Liver (tissue), 10 donors: ENCODE measurements at places on chromosomes 6 and 20. TPM values are rescaled to one million over a fixed set of nuclear protein-coding genes. Genes with fewer than 3 reads are reported as not detected.

Gene PRPH2
- 0.08 TPM for total RNA-seq

Gene OPN5
- total RNA-seq: not detected

Gene VIP
- total RNA-seq: 0.33 TPM

Gene TINAG
- not detected for total RNA-seq

Gene GTSF1L
- total RNA-seq: not detected

DNA sequence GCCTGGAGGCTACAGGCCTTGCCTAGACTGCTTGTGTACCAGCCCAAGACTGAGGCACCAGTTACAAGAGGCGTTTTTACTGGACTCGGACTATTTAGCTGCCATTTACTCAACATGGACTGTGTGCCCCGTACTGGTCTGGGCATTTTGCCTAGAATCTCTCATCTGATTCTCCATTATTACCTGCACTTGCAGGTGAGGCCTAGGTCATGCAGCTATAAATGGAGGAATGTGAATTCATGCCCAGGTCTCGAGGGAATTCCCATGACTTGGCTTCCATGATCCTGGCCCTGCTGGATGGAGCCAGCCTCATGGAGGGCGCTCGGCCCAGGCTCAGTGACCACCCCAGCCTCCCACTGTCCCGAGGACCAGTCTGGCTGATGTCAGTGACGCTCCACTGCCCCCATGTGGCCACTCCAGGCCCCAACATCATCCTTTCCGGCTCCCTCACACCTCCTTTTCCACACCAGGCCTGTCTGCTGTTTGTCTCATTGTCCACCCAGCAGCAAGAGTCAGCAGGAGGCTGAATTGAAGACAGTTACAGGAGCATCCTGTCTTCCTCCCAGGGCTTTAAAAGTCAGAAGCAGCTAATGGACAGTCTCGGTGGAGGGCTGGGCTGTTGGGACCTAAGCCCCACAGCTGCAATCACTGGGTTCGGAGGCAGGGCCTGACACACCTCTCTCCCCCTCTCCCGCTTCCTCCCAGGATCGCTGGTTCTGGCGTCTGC is 8.7 kb downstream of the MMP24OS start:
- DNase-seq: peak; percentile 70
- H3K36me3 ChIP-seq: peaks cover 16% of the 10 kb centered on the region
- no peak overlapping the region for H3K4me3 ChIP-seq
- H3K27ac ChIP-seq: peak overlapping the region; percentile 21
- peaks cover 6% of the 10 kb centered on the region for H3K4me1 ChIP-seq

GRCh38 chr20:54122189-54122588 is 51.6 kb downstream of the CYP24A1 start:
- no peak overlapping the region for H3K27ac ChIP-seq
- no peaks in the 10 kb centered on the region for H3K27me3 ChIP-seq
- no peaks in the 10 kb centered on the region for H3K4me1 ChIP-seq

GRCh38 chr6:149340200-149340599 is 22.7 kb downstream of the TAB2 start:
- H3K27me3 ChIP-seq: no peaks in the 10 kb centered on the region
- no peak overlapping the region for H3K27ac ChIP-seq
- H3K4me3 ChIP-seq: no peak overlapping the region
- no peaks in the 10 kb centered on the region for H3K36me3 ChIP-seq
- DNase-seq: no peak

- H3K4me3 ChIP-seq: peak overlapping the region; percentile 14
- no peaks in the 10 kb centered on the region for H3K36me3 ChIP-seq
- H3K27me3 ChIP-seq: no peaks in the 10 kb centered on the region
- no peak for DNase-seq
These were observed 1.6 kb downstream of the CEP43 start for GRCh38 chr6:167000759-167001158.

- no peak for DNase-seq
- H3K27me3 ChIP-seq: no peaks in the 10 kb centered on the region
- no peaks in the 10 kb centered on the region for H3K36me3 ChIP-seq
- no peak overlapping the region for H3K4me3 ChIP-seq
- peak overlapping the region; percentile 94 for H3K27ac ChIP-seq
These were observed 32.8 kb downstream of the KCNK17 start for GRCh38 chr6:39281312-39281980.

GRCh38 chr20:8376940-8377339 is 244.9 kb downstream of the PLCB1 start:
- H3K36me3 ChIP-seq: no peaks in the 10 kb centered on the region
- no peak overlapping the region for H3K4me3 ChIP-seq
- H3K27me3 ChIP-seq: no peaks in the 10 kb centered on the region
- no peaks in the 10 kb centered on the region for H3K4me1 ChIP-seq

- no peak overlapping the region for H3K27ac ChIP-seq
- no peaks in the 10 kb centered on the region for H3K27me3 ChIP-seq
- no peaks in the 10 kb centered on the region for H3K36me3 ChIP-seq
- DNase-seq: no peak
- H3K4me3 ChIP-seq: no peak overlapping the region
- no peaks in the 10 kb centered on the region for H3K4me1 ChIP-seq
These were observed 9.4 kb upstream of the RIN2 start for GRCh38 chr20:19748681-19749080.

DNA sequence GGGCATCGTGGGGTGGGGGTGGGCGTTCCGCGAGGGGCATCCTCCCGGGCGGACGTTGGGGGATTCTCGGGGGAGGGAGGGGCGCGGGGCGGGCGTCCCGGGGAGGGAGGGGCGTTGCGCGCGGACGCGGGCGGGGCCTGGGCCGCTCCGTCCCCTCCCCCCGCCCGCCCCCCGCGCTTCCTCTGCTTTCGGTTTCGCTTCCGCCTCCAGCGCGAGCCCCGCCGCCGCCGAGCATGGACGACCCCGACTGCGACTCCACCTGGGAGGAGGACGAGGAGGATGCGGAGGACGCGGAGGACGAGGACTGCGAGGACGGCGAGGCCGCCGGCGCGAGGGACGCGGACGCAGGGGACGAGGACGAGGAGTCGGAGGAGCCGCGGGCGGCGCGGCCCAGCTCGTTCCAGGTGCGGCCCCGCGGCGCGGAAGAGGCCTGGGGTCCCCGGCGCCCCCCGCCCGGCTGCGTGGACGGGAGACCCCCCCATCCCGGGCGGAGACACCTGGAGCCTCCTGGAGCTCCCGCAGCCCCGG is at the start of gene OGFR:
TSS of gene OGFR (plus strand) at position 209 of the 528 bp plus-strand sequence. CDS start at position 234, 25 bp downstream.
- peak; percentile 74 for DNase-seq
- H3K27me3 ChIP-seq: no peaks in the 10 kb centered on the region
- peak within 1 kb of the TSS; percentile 96 for H3K27ac ChIP-seq
- peak within 1 kb of the TSS; percentile 83 for H3K4me3 ChIP-seq

- no peak overlapping the region for H3K4me3 ChIP-seq
- DNase-seq: no peak
- H3K27ac ChIP-seq: no peak overlapping the region
These were observed 180.6 kb upstream of the ZFP64 start for GRCh38 chr20:52372169-52372568.

DNA sequence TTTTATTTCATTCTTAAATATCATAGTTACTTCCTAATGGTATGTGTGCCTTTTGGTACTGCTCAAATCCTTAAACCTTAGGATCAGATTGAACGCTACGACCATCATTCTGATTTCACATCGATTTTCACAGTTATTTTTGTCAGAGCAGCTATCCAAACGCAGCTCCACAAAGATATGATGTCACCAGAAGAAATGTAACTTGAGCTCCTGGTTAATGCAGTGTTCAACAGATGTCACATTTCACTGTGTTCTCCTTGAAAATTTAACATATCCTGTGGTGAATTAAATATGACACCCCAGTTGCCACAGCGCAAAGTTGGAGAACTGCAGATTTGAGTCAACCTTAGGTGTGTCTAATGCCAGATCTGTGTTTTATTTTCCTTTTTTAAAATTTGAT is 81.4 kb downstream of the CTNNBL1 start:
- H3K36me3 ChIP-seq: no peaks in the 10 kb centered on the region
- H3K4me1 ChIP-seq: no peaks in the 10 kb centered on the region
- no peaks in the 10 kb centered on the region for H3K27me3 ChIP-seq
- no peak overlapping the region for H3K27ac ChIP-seq
- H3K4me3 ChIP-seq: no peak overlapping the region

DNA sequence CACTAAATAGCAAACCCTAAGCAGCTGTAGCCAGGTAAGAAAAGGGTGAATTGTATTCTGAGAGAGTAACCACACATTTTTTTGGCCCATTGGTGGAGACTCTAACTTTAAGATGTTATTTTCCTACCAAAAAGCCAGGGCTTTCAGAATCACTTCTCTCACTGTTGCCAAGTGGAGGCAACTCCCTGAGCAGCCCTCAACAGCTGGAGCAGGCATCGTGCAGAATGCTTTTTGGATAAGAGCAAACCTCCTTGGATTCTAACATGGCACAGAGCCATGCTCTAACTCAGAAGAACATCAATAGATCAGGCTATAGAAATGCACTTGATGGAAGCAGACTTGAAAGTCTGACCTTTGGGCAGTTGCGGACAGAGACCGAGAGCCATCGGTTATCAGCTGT is 722.2 kb upstream of the CHD6 start:
- no peak overlapping the region for H3K4me3 ChIP-seq
- DNase-seq: no peak
- H3K27ac ChIP-seq: no peak overlapping the region
- no peaks in the 10 kb centered on the region for H3K27me3 ChIP-seq
- H3K36me3 ChIP-seq: no peaks in the 10 kb centered on the region
- no peaks in the 10 kb centered on the region for H3K4me1 ChIP-seq

- H3K27ac ChIP-seq: peak overlapping the region; percentile 18
- no peaks in the 10 kb centered on the region for H3K27me3 ChIP-seq
These were observed 53.9 kb upstream of the TAGAP start for GRCh38 chr6:159098636-159099106.

- H3K4me1 ChIP-seq: peaks cover 2% of the 10 kb centered on the region
- no peaks in the 10 kb centered on the region for H3K27me3 ChIP-seq
- peak; percentile 67 for DNase-seq
- H3K27ac ChIP-seq: peak overlapping the region; percentile 94
- peak overlapping the region; percentile 78 for H3K4me3 ChIP-seq
These were observed 903 bp downstream of the CNKSR3 start for GRCh38 chr6:154509421-154510143.

DNA sequence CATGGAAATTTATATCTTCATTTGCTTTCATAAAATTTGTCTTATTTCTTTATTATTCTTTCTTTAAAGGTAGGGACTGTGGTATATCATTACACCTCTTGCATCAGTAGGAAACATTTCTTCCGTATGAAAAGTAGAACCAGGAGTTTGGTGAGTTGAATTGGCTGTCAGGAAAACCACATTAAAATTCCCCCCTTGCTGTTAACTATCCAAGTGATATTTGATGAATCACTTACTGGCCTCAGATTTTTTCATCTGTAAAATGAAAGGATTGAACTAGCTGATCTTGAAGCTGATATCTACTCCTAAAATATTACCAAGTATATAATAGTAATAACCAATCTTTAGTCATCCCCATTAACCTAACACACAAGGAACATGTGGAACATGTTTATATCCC is 460.9 kb downstream of the GJA1 start:
- no peaks in the 10 kb centered on the region for H3K27me3 ChIP-seq
- no peaks in the 10 kb centered on the region for H3K36me3 ChIP-seq
- no peak for DNase-seq
- H3K4me1 ChIP-seq: no peaks in the 10 kb centered on the region
- no peak overlapping the region for H3K4me3 ChIP-seq
- H3K27ac ChIP-seq: no peak overlapping the region
